Adrenal gland (tissue), 19 donors: ENCODE measurements at places on chromosomes 6 and 20. TPM values are rescaled to one million over a fixed set of nuclear protein-coding genes. Genes with fewer than 3 reads are reported as not detected.
A peak's percentile ranks its signal among the peaks of the same experiment; 100 is the strongest.

- H3K27me3 ChIP-seq: peaks cover 7% of the 10 kb centered on the region
- H3K4me3 ChIP-seq: no peak overlapping the region
- peak; percentile 8 for DNase-seq
- H3K36me3 ChIP-seq: no peaks in the 10 kb centered on the region
Observed at GRCh38 chr6:170209354-170210025, 81.4 kb downstream of the DLL1 start.

- H3K4me3 ChIP-seq: no peak overlapping the region
- H3K27me3 ChIP-seq: no peaks in the 10 kb centered on the region
- peaks cover 24% of the 10 kb centered on the region for H3K4me1 ChIP-seq
- H3K27ac ChIP-seq: peak overlapping the region; percentile 3
Observed at GRCh38 chr6:136594671-136595070, 44.4 kb upstream of the MAP7 start.

SLC35D3 gene
- not detected for total RNA-seq

DNA sequence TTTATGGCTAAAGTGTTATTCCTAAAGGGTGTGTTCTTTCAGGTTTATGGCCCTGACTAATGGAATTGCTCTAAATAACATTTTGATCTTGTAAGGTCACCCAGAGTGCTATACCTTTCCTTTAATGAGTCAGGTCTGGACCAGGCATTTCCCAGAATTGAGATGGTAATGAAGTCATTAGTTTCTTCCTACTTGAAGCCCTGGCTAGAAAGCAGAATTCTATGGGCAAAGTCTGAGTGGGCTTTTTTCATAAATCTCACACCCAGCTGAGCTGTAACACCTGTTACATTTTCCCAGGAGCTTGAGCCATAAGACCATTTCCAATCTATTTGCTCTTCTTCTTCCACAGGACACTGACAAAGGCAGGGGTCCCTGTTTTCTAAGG lies 122.0 kb upstream of the ID4 start:
- H3K4me3 ChIP-seq: no peak overlapping the region
- H3K27me3 ChIP-seq: no peaks in the 10 kb centered on the region
- no peak for DNase-seq
- H3K27ac ChIP-seq: no peak overlapping the region

GRCh38 chr20:12982098-12982497 lies 26.7 kb upstream of the SPTLC3 start:
- H3K27ac ChIP-seq: no peak overlapping the region
- no peaks in the 10 kb centered on the region for H3K4me1 ChIP-seq
- no peak overlapping the region for H3K4me3 ChIP-seq

KHDC1 gene
- total RNA-seq: 0.65 TPM

HSPA12B gene
- total RNA-seq: 5.8 TPM

MOG gene
- total RNA-seq: not detected

GCNT2 gene
- 1.0 TPM for total RNA-seq

- DNase-seq: peak; percentile 60
- H3K27ac ChIP-seq: no peak overlapping the region
- H3K27me3 ChIP-seq: no peaks in the 10 kb centered on the region
- peaks cover 56% of the 10 kb centered on the region for H3K36me3 ChIP-seq
Observed at GRCh38 chr6:36914227-36914794, 28.6 kb downstream of the C6orf89 start.
